ENCODE measurements at places on chromosomes 6 and 20. TPM values are rescaled to one million over a fixed set of nuclear protein-coding genes. Genes with fewer than 3 reads are reported as not detected.

NKAPL gene
- total RNA-seq: 0.23 TPM

TMEM74B gene
- total RNA-seq: 0.39 TPM

FAM209A gene
- total RNA-seq: not detected

FAXC gene
- 1.4 TPM for total RNA-seq

TREML1 gene
- not detected for total RNA-seq

OTOR gene
- not detected for total RNA-seq

ADTRP gene
- total RNA-seq: 75.8 TPM

HLA-DRB1 gene
- total RNA-seq: not detected

TRIM10 gene
- not detected for total RNA-seq

THBD gene
- 30.9 TPM for total RNA-seq

All from hair follicular keratinocyte (primary cell).